ENCODE measurements at places on chromosomes 5 and 9.

DNA sequence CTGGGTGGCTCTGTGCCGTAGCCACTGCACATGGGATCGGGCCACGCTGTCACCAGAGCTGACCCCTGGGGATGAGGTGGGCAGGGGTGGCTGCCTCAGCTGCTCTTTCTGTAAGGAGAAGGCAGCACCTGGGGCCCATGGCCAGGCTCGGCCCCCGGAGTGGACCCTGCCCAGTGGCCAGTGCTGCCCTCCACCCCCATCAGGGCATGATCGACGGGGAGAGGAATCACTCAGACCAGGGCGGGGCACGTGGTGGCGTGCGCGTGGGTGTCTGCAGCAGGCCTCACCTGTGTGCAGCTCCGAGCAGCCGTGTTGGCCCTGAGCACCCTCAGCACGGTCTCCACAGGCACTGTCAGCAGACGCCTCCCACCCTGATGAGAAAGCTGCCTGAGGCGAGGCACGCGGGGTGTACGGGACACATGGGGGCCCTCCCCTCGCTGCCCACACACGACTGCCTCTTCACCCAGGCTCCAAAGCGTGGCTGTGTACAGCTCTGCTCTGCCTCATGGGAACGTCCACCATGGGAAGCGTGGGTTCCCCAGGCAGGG, 8.6 kb upstream of the CARD9 start:
- DNase-seq = no peak

DNA sequence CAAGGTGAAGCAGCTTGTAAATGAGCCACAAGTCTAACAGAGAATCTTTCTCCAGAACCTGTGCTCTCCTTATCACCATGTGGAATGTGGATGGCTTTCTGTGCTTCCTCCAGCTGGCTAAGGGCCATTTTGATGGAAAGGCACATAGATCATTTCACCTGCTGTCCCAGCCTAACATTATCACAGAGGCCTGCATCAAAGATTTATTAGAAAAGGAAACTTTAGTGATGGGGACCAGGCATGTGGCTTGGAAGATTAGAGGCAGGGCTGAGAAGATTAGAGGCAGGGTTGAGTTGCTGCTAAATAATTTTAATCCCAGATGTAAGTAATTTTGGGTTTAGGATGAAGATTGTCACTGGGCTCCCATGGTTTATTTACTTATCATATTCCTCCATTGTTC, 6.3 kb downstream of the SPEF2 start:
- DNase-seq = no peak

GRCh38 chr9:24766081-24766480, 220.4 kb upstream of the IZUMO3 start:
- no peak for DNase-seq

- no peak for DNase-seq
These were observed 40.2 kb upstream of the FCN1 start for GRCh38 chr9:134957945-134958227.

DNA sequence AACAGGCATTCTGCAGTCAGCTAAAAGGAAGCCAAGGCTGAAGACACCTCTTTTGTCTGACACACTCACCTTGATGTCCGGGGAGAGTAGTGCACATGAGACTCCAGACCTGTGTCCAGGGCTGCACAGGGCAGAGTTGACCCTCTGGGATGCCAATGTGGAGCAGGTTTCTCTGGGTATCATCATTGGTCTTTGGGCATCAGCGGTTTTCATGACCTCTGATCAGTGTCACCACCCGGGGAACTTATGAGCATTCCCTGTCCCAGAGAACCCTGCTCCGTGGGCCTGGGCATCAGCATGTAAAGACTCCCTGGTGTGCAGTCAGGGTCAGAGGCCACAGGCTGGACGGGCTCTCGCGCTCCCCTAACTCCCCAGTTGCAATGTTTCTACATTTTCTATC, 80.2 kb downstream of the NSUN2 start:
- no peak for DNase-seq

DNA sequence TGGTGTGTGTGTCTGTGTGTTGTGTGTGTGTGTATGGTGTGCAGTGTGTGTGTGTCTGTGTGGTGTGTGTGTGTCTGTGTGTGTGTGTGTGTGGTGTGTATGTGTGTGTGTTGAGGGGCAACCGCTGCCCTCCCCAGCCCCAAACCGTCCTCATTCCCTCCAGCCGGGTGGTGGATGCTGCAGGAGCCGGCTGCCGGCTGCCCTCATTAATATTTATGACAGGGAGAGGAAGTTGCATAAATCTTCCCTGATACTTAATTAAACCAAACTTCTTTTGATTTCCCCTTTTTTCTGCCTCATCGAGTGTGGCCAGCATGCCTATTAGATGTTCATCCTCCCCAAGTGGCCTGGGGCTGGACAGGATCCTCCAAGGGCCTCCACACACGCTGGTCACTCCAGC, 121.4 kb upstream of the MVB12B start:
- DNase-seq = no peak

DNA sequence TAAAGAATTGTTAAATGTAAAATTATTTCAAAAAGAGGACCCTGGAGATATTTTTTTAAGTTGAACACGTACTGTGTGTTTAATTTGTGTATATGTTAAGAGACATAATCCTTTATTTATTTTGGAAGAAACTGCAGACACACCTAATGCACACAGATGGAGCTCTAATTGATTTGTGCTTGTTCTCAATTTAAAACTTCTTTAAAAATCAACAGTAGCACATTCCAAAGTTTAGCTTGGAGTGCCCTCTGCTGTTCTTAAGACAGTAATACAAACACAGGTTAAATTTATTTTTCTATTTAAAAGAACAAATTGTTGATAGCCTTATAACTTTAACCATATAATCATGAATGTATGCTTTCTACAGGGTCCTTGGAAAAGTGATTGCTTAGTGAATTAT, 277.6 kb upstream of the ADAMTS16 start:
- no peak for DNase-seq

DNA sequence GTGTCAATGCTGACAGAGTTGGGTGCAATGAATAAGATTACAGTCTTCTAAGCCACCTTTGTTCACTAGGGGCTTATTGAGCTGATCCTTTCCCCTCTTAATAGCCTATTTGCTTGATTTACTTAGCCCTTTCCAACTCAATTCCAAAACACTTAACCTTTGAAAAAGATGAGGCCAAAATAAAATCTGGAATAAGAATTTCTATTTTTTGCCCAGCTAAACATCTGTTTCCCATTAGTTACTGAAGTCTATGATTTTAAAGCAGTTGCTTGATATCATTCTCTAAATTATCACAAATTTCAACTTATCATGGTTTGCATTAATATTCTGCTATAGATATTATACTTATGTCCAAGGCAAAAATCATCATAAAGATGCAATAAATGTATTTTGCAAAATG, 1272.0 kb upstream of the ACO1 start:
- DNase-seq = no peak
